Inflammatory macrophage treated with lipopolysaccharide for 1 hour (primary cell): ENCODE measurements at places on chromosomes 7 and 10.

DNA sequence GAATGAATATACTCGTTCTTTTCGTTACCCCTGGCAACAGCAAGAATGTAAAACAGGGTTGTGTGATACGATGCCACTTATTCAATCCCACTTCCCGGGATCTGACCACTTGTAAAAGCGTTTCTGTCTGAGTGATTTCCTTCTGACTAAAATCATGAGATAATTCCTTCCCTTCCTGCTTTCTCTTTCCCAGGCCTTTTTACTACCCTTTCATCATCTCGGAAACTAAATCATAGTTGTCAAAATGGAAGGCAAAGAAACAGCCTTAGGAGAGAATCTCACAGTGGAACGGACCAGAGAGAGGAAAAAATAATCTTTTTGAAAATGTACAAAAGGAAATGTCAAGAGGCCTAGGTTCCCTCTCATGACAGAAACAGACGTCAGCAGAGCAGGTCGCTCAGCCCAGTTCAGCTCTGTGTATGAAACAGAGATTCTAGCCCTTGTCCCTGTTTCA, 29.8 kb downstream of the DIP2C start:
- no peak for DNase-seq

GRCh38 chr10:130398090-130398994, 262.2 kb downstream of the GLRX3 start:
- DNase-seq = no peak

- DNase-seq = no peak
Measured at GRCh38 chr7:19091550-19092200, 25.8 kb downstream of the TWIST1 start.

DNA sequence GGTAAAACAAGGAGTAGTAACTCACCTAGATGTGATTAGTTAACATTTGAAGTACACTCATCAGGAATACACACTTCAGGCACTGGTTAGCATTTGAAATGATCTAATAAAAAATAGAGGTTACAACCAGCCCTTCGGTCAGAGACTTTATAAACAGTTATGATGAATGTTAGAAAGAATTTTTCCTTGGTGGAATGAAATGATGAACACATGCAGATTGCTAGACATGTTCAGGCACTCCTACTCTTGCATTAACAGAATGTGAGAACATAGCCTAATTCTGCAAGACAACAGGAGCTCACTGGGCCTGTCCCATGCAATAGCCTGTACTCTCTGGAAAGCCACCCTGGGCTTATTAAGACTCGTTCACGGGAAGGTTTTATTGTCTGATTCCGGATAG, 47.3 kb upstream of the TECTB start:
- no peak for DNase-seq

DNA sequence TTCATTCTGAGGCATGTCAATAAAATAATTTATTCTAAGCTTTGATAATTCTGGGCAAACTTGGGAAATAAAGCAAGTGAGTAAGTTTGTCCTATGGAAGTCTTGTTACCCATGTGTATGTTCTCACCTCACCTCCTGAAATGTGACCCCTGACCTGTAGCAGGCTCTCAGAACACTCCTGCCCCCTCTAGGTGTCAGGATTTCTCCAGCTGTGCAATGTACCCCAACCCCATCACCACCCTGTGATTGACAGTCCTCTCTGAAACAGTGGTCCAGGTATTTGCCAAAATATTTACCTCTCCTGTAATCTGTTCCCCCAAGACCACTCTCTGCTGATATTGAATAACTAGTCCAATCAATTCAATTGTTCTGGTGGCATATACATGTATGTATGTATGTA, 122.6 kb upstream of the PTER start:
- DNase-seq = no peak
